Glutamatergic neuron (in vitro differentiated cells): ENCODE measurements at places on chromosomes 5 and 9.

DNA sequence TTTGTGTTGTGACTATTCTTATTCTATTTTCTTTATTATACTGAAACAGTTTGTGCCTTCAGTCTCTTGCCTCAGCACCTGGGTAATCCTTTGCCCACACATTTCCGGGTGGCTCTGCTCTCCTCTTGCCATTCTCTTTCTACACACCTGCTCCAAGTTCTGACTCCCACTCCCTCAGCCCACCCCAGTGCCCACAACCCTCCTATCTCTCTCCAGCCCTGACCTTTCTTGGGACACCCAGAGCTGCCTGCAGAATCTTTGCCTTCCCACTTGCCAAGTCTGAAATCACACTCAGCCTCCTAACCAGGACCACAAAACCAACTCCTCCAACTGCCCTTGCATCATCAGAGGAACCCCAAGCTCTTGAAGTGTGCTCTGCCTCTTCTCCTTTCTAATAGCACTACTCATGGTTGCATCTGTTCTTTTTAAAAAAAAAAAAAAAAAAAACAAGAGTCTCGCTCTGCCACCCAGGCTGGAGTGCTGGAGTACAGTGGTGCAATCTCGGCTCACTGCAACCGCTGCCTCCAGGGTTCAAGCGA is 4.1 kb downstream of the SWI5 start:
- H3K27ac ChIP-seq, result no peak overlapping the region
- H3K4me1 ChIP-seq, result peaks cover 6% of the 10 kb centered on the region
- DNase-seq, result no peak
- H3K27me3 ChIP-seq, result peaks cover 5% of the 10 kb centered on the region
- no peak overlapping the region for H3K4me3 ChIP-seq
- no peaks in the 10 kb centered on the region for H3K36me3 ChIP-seq

DNA sequence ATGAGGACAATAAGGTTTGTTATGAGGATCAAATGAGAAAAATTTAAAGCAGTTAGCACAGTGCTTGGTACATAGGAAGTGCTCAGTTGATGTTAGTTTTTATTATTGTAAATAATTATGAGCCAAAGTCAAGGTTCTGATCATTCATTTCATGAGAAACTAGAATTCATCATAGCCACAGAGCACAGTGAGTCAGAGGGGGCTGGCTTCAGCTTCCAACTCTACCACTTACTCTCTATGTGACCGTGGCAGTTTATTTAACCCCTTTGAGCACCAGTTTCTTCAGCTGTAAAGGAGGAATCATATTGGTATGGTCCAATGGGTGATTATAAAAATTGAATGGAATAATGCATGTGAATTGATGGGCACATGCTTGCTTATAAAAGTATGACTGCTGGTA is 39.4 kb downstream of the KLHL3 start:
- DNase-seq, result no peak
- peaks cover 7% of the 10 kb centered on the region for H3K4me1 ChIP-seq
- no peak overlapping the region for H3K27ac ChIP-seq
- H3K36me3 ChIP-seq, result no peaks in the 10 kb centered on the region

DNA sequence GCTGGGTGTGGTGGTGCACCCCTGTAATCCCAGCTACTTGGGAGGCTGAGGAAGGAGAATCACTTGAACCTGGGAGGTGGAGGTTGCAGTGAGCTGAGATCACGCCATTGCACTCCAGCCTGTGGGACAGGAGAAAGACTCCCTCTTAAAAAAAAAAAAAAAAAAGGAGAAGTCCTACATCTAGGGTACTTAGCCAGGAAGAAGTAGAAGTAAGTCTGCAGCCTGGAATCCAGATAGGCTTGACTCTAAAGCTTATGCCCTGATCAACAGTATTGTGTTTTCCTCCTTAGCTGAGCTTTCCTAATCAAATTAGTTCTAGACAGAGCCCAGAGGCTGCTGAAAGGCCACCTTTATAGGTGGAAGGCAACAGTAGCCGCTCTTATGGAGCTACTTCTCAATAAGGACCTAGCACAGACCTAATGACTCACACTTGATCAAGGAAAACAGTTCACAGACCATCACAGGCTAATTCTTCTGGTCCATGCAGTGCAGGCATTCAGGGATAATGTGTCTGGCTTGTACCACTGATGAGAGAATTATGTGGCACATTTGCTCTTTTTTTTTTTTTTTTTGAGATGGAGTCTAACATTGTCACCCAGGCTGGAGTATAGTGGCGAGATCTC is 105.5 kb upstream of the KLF4 start:
- no peak overlapping the region for H3K4me3 ChIP-seq
- H3K36me3 ChIP-seq, result no peaks in the 10 kb centered on the region
- no peaks in the 10 kb centered on the region for H3K27me3 ChIP-seq
- no peaks in the 10 kb centered on the region for H3K4me1 ChIP-seq

DNA sequence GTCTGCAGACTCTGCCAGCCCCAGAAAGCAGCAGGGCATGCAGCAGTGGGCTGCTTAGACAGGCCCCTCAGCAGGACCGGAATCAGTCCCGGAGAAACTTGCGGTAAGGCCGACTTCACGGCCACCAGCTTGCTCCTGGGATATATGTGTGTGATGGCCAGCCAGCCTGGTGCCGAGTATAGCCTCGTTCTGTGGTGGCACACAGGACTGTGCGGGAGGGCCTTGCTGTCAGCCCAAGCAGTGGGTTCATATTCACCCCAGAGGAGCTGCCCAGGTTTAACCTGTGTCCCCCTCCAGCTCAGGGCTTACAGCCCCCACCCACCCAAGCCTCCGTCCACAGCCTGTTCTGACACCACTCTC is 112.9 kb downstream of the DAB2IP start:
- no peak for DNase-seq
- no peak overlapping the region for H3K27ac ChIP-seq
- H3K4me3 ChIP-seq, result no peak overlapping the region
- H3K27me3 ChIP-seq, result peaks cover 7% of the 10 kb centered on the region
- peaks cover 4% of the 10 kb centered on the region for H3K4me1 ChIP-seq

GRCh38 chr9:105413525-105413924 is 34.3 kb upstream of the FSD1L start:
- DNase-seq, result no peak
- H3K4me3 ChIP-seq, result no peak overlapping the region
- H3K4me1 ChIP-seq, result peaks cover 8% of the 10 kb centered on the region
- peaks cover 5% of the 10 kb centered on the region for H3K36me3 ChIP-seq
- peaks cover 2% of the 10 kb centered on the region for H3K27me3 ChIP-seq
- no peak overlapping the region for H3K27ac ChIP-seq

- no peak for DNase-seq
- H3K4me3 ChIP-seq, result no peak overlapping the region
- peaks cover 8% of the 10 kb centered on the region for H3K36me3 ChIP-seq
- no peaks in the 10 kb centered on the region for H3K27me3 ChIP-seq
- peaks cover 16% of the 10 kb centered on the region for H3K4me1 ChIP-seq
- H3K27ac ChIP-seq, result no peak overlapping the region
Observed at GRCh38 chr9:91995000-91995655, 45.1 kb upstream of the ROR2 start.
